ENCODE measurements at places on chromosomes 11 and 22. TPM values are rescaled to one million over a fixed set of nuclear protein-coding genes. Genes with fewer than 3 reads are reported as not detected.

GRCh38 chr11:66708094-66708493, 20.9 kb downstream of the SPTBN2 start:
- DNase-seq: no peak

DNA sequence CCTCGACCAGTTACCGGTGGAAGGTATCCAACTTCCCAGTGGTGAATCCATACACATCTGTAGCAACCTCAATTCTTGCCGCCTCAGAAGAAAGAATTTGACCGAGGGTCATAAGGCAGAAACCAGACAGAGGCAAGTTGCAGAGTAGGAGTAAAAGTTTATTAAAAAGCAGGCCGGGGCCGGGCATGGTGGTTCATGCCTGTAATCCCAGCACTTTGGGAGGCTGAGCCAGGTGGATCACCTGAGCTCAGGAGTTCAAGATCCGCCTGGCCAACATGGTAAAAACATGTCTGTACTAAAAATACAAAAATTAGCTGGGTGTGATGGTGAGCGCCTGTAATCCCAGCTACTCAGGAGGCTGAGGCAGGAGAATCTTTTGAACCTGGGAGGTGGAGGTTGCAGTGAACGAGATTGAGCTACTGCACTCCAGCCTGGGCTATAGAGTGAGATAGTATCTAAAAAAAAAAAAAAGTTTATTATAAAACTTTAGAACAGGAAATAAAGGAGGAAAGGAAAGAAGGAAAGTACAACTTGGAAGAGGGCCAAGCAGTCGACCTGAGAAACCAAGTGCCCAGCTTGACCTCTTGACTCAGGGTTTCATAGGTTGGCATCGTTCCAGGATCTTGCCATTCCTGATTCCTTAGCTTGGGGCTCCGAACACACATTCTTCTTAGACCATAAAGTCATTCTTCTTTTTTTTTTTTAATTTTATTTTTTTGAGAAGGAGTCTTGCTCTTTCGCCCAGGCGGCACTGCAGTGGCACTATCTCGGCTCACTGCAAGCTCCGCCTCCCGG, 27.8 kb downstream of the RGL4 start:
- no peak for DNase-seq

- DNase-seq: no peak
Measured at GRCh38 chr22:46242076-46242475, 8.0 kb downstream of the CDPF1 start.

DNA sequence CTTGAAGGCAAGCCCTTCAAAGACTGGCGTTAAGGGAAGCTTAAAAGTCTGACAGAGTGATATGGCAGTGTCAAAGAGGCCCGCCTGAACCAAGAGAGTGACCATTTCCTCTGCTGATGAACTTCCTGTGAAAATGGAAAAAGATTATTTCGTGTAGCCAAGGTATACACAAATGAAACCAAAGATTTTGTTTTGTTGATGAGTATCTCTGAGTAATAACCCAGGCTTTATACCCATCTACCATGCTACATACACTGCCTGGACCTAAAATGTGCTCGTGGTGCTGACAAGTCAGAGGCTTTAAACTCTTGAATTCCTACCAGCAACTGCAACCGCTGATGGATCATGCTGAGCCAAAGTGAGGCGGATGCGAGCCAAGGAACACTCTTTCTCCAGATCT, 21.0 kb upstream of the FNBP4 start:
- no peak for DNase-seq

DNA sequence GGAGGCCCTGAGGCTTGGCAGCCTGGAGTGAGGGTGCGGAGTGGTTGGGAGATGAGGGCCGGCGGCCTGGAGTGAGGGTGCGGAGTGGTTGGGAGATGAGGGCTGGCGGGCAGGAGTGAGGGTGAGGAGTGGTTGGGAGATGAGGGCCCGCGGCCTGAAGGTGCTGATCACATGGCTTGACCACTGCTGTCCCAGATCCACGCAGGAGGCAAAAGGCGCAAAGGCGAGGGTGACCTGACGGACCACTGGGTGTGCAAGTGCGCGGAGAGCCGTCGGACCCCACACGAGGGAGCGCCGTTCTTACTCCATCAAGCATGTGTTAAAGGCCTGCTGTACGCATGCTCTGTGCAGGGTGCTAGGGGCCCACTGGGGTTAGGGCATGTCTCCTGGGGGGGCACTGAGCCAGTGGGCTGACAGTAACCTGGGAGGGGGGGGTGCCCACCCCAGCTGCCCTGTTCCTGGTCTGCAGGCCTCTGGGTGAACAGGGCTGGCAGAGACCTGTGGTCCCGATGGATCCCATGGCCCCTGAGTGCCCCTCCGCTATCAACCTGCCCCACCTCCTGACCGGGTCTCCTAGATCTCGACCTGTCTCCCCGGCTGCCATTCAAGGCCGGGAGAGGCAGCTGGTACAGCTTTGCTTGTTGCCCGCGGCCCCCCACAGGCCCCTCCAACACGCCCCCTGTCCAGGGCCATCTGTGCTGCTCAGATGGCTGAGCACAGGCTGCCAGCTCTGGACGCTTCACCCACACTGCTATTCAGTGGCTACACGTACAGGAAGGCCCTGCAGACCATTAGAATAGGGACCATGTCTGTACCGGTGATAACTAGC, 21.1 kb downstream of the MRGPRD start:
- no peak for DNase-seq

DNA sequence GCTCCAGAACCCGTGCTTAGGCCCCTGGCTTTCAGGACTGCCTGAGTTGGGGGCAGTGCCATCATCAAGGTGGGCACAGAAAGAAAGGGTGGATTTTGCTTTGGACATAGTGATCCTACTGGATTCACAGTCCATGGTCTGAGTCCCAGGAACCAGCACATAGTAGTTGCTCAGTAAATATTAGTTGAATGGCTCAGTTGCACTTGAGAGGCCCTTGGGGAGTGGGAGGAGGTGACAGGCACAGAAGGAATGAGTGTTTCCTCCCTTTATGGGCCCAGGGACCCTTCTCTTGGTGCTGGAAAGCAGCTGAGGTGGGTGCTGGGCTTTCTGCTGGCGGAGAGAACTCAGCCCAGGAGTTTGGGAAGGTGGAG, 16.6 kb downstream of the ARHGEF17 start:
- DNase-seq: no peak

DNA sequence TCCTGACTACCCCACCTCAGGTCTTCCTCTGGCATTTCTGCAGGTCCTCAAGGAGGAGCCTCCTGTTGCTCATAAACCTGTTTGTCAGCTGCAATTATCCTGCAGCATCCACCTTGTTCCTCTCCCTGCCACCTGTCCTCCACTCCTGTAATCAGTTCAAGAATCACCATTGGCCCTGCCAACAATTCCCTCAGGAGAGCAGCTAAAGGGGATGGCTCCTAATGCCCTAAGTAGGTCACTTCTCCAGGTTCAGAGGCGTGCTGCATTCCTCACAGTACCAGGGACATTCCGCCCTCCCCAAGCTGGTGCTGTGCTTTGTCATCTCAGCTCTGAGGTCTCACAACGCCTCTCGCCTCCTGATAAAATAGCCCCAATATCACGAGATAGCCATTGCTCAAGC, 2.1 kb downstream of the CLDN25 start:
- no peak for DNase-seq

- DNase-seq: no peak
Measured at GRCh38 chr22:29883775-29884097, 762 bp downstream of the MTMR3 start.

DNA sequence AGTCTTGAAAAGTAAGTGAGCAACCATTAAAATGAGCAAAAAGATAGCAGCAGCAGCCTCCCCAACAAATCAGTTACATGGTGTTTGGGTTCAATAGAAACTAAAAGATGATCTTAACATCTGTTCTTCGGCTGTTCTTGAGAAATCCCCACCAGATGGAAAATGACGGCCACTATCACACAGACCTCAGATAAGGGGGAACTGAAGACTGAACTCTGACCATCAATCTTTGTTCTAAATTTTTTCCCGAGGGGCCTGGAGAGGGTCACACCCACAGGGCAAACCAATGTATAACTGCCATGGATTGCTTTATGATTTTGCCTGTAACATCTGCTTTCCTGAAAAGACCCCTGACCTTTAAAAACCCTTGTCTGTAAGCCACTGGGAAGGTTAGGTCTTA, 624.8 kb upstream of the KIRREL3 start:
- no peak for DNase-seq

- no peak for DNase-seq
Measured at GRCh38 chr22:29003975-29004646, 57.5 kb downstream of the C22orf31 start.

DNA sequence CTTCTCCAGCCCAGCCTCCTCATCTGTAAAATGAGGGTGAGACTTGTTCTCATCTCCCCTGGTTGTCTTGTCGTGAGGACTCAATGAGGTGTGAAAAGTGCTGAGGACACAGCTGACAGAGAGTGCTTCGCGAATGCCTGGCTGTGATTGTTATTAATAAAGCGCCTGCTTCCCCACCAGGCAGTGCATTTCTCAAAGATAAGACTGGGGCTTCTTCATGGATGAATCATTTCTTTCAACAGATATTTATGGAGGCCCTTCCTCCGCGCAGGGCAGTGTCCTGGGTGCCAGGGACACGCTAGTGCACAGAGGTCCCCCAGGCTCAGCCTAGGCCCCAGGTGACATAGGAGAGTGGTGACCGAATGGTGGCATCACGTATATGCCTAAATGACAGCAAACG, 34.3 kb upstream of the SHISAL1 start:
- DNase-seq: no peak

DNA sequence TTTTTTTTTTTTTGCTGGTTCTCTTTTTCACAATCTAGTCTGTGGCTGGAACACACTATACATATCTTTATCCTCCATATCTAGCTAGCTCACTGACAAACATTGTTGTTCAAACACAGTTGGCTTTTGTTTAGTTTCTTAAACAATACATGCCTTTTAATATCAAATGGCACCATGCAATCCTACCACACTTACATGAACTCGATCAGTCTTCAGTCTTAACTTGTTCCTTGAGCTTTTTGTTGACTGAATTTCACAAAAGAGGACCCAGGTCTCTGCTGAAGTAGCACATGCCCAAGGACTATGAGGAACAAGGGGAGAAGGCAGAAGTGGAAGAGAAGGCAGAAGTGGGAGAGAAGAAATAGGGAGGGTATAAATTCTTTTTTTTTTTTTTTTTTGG, 25.5 kb downstream of the TMEM123 start:
- no peak for DNase-seq

DNA sequence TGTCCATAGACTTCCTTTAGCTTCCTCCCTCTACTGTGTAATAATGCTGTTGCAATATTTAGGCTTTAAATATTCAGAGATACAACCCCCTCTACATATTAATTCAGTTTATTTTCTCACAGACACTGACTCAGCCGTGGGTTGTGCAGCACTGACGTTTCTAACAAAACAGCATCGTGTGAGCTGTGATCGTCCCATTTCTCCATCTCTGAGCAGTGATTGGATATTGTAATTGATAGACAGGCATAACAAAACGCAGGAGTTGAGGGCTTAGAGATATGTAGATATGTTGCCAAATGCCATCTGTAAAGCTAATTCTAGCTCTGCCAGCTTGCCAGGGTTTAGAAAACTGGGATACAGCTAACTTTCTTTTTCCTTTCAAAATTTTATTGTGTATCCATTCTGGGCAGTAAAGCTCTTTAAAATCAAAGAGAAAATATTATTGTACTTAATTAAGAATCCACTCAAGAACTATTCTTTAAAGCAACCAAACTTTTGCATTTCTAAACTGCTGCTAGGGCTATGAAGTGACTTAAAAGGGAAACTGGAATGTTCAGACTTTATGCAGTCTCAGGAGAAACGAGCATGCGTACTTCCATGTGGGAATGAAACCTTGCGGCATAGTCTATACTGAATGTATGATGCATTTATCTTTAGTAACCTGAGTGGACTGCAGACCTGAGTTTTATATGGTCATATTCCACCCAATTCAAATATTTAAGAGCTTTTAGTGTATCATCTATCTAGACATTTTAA, 22.7 kb downstream of the BTBD10 start:
- DNase-seq: no peak

GRCh38 chr11:16392616-16393015, 36.3 kb upstream of the SOX6 start:
- DNase-seq: no peak

GRCh38 chr11:111570796-111571195, 30.3 kb downstream of the LAYN start:
- DNase-seq: no peak

DNA sequence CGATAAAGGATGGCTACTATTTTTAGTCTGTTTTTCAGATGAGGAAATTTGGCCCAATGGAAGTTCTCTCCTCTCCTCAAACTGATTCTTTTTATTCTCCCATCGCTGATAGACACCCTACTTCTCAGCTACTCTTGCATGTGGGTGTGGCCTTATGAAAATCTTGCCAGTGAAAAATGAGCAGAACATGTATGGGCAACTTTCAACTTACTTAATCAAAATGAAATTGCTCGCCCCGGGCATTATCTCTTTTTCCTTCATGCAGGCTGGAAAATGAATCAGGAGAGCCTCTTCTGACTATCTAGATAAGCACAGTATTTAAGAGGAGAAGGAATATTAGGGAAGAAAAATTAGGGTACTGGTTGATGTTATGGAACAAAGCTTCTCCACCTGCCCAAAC, 2354.7 kb upstream of the RAG2 start:
- no peak for DNase-seq

- DNase-seq: no peak
Measured at GRCh38 chr11:117020287-117020686, 77.9 kb downstream of the SIK3 start.

GRCh38 chr22:17430412-17430811, 61.2 kb downstream of the CECR2 start:
- no peak for DNase-seq

DNA sequence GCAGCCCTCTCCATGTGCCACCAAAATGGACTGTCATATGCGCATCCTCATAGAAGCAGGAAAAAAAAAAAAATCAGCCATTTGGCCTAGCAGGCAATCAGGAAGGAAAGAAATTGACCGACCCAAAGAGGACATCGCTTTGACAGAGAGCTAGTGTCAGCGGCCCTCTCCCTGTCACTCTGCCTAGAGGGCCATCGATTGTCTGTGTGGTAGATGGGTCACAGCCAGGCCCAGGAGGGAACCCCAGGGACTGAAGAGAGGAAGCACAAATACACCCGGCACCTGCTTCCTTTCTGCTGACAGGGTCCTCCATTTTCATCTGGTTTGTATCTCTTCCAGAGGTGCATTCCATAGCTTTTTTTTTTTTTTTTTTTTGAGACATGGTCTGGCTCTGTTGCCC, 21.8 kb downstream of the VPS37C start:
- DNase-seq: no peak

- no peak for DNase-seq
Measured at GRCh38 chr11:34495239-34495723, 18.3 kb downstream of the ELF5 start.

CBX7 gene
- total RNA-seq: 63.6 TPM

SLC22A25 gene
- not detected for total RNA-seq

PGR gene
- 3.0 TPM for total RNA-seq

CBLIF gene
- total RNA-seq: not detected

BBOX1 gene
- 0.73 TPM for total RNA-seq

ST14 gene
- total RNA-seq: 103 TPM

NAP1L4 gene
- 189 TPM for total RNA-seq

APOA5 gene
- total RNA-seq: not detected

OPCML gene
- 0.10 TPM for total RNA-seq

A4GALT gene
- 57.9 TPM for total RNA-seq

VWCE gene
- total RNA-seq: 4.1 TPM

MMP13 gene
- not detected for total RNA-seq

OR51E1 gene
- total RNA-seq: 0.86 TPM

C11orf52 gene
- 8.5 TPM for total RNA-seq

CASP5 gene
- total RNA-seq: not detected

TSSK2 gene
- total RNA-seq: not detected

Measured in ureter (tissue), 1 donor.